GOT3 (cell line): ENCODE measurements at places on chromosomes 7 and 10.
A peak's percentile ranks its signal among the peaks of the same experiment; 100 is the strongest.

DNA sequence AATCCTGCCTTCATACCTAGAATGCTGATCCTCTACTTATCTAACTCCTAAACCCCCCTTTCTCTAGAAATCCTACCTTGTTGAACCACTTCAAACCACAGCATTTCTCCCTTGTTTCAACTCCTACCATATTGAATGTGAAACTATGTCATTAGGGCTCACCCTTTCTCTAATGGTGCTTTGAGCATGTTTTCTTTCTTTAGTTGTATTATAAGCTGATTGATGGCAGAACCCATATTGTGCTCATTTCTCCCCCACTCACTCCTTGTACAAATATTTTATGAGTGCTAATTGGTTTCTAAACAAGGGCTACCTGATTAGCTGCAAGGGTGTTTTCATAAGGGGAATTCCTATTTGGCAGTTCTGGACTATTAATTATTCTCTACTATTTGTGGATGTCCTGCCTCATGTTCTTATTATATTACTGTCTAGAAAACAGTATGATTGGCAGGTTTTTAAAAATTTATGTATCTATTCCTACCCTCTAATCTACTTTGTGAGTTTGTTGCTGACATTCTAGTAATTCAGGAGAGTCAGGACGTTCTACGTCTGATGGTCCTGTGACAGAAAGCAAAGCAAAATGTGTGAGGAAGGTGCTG lies 765.8 kb downstream of the KCNMA1 start:
- no peak for DNase-seq

DNA sequence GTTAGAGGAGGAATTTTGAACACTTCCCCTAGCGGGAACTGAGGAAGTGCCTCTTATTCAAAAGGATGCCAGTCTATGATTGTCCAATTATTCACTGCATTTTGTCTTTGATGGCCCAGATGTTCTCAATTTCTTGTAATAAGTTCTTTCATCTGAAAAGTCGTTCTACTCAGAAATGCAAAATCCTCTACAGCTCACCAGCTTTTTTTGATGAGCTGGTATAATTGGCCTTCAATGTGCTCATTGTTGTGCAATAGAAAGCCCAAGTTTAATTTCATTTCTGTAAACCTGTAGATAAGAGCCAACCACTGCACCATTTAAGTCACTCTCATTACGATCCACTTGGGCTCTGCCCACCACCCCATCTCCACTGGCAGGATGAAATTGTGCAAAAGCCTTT lies 978.7 kb upstream of the AUTS2 start:
- DNase-seq = no peak

DNA sequence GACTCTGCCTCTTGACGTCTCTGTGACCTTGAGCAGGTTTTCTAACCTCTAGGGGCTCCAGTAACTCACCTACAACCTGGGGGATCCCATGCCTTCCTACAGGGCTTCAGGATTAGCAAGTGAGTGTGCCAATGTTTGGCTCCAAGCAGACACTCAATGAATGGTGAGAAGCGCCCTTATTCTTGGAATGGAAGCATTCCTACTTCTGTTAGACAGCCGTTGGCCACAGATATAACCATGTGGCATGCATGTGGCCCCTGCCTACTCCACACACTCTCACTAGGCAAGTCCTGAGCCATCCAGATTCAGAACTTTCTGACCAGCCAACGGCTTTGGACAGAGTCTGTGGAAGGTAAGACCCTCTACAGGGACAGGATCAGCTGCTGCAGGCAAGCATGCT lies 108.9 kb upstream of the LYZL2 start:
- DNase-seq = no peak

- peak; percentile 40 for DNase-seq
Observed at GRCh38 chr10:112227331-112227987, 43.9 kb upstream of the GPAM start.

- no peak for DNase-seq
Observed at GRCh38 chr7:81516898-81517297, 252.9 kb downstream of the HGF start.

- DNase-seq = no peak
Observed at GRCh38 chr7:115505136-115505535, 525.4 kb downstream of the TFEC start.

DNA sequence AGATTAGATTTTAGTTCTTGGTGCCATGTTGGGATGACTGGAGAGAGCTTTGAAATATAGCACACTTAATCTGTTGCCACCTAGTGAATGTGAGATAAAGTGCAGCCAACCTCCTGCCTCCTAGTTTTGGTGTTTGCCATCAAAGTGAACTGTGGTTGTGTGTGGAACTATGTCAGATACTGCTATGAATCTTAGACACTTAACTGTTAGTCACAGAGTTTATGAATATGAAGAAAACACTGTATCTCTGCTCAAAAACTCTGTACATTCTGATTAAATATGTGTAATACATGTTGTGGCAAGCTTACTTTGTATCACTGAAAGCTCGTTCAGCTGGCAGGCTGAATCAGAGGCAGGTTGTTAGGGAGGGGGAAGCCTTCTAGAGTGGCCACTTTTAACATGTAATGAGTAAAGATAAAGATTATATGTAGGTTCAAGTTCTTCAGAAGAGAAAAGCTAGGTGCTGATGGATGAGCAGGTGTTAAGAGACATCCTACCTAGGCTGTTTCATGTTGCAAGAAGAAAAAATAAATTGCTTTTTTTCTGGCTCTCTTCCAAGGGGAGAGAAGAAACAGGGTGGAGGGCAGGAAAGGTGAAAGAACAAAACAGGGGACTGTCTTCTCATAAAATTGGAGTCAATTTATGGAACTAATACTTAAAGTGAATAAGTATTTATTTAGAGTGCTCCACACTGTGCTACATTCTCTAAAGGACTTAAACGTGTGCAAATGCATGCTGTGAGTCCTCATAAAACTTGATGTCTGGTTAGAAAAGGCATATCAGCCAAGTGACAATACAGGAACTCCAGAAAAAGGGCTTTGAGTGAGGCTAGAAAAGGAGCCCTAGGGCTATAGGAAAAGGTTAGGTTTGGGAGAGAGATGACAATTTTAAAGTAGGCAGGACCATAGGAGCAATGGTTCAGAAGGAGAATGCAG lies 14.1 kb upstream of the LAMB1 start:
- DNase-seq = no peak

- DNase-seq = no peak
Observed at GRCh38 chr7:77321300-77321699, 94.8 kb downstream of the GSAP start.

- peak; percentile 3 for DNase-seq
Observed at GRCh38 chr10:95693071-95693667, 558 bp downstream of the TCTN3 start.

GRCh38 chr10:14671386-14671831 lies 103.3 kb downstream of the FAM107B start:
- DNase-seq = no peak

GRCh38 chr10:43912469-43912868 lies 263.8 kb upstream of the ZNF32 start:
- DNase-seq = no peak

- DNase-seq = no peak
Observed at GRCh38 chr7:151314401-151314800, 27.2 kb upstream of the NUB1 start.

- DNase-seq = no peak
Observed at GRCh38 chr10:77756319-77757232, 119.0 kb upstream of the KCNMA1 start.

- no peak for DNase-seq
Observed at GRCh38 chr10:124565565-124566221, 104.1 kb downstream of the LHPP start.

DNA sequence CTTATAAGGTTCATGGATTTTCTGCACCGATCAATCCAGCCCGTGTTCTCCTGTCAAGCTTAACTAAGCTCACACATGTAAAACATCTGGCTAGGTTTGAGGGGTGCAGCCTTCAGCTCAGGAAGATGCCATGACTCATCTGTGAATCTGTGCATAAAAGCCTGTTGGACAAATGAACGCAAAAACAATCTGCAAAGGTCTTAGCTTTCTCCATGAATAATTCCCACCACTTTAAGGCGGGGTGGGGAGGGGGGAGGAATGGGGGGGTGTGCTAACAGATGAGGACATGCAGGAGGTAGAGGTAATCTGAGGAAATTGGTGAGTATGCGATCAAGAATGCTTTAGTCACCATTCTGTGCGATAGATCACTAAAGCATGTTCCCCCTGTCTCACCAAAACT lies 4.8 kb downstream of the DOCK4 start:
- no peak for DNase-seq

DNA sequence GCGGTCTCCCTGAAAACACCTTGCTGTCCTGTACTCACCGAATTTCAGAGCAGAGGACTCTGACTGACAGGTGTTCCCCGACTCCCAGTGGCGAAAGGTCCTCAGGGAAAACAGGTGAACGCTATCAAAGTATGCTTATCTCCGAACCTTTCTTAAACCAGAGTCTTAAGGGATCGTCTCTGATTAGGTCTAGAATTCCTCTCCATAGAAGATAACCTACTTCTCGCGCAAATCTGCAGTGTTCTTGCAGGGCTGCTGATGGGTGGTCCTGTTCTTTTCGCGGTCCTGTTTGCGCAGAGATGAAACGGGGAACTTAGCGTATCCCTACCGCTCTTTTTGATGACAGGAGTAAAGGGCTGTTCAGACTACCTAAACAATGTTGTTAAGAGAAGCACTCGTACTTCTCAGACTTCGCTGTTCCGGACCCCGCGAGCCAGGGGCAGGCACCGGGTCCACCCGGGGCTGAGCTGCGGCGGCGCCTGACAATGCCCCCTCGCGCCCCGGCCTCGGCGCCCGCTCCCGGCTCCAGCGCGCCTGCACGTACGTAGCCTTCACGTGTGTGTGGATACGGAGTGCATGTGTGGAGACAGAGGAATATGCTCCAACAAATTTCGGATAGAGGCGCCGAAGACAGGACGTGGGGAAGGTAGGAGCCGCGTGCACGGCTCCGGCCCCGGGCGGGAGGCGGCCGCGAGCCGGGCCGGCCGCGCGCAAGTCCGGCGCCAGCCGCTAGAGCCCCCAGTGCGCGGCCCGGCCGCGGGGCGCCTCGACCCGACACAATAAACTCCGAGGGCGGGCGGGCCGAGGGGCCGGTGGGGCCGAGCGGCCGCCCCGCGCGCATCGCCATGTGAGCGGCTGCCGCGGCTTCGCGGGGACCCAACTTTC lies 766 bp upstream of the ZMYND11 start:
- no peak for DNase-seq

DNA sequence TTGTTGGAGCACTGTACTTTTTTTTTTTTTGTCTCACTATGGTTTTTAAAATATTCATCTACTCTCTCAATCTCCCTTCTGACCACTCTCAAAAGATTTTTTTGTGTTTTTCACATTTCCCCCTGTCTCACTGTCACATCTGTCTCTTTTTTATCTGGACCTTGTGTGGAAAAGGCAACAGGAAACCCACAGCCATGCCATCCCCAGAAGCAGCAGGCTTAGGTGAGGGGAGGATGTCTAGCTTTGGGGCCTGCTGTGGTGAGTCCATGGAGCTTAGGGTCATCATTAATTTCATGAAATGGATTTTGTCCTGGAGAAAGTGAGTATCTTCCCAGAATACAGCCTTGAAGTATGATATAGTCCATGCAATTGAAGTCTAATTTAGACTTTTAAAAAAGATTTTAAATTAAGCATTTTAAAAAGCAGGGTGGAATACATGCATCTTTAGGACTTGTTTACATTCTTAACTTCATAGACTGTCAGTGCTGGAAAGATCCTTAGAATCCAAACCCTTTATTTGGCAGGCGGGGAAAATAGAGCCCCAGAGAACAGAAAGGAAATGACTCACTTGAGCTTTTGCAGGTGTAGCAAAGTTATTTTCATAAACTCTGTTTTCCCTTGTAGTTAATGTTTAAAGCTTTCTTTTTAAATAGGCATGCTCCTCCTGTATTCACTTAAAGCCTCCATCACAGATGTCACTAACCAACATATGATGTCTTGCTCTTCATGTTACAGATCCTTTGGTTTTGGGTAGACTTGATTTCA lies 25.1 kb downstream of the MINDY4 start:
- DNase-seq = no peak

DNA sequence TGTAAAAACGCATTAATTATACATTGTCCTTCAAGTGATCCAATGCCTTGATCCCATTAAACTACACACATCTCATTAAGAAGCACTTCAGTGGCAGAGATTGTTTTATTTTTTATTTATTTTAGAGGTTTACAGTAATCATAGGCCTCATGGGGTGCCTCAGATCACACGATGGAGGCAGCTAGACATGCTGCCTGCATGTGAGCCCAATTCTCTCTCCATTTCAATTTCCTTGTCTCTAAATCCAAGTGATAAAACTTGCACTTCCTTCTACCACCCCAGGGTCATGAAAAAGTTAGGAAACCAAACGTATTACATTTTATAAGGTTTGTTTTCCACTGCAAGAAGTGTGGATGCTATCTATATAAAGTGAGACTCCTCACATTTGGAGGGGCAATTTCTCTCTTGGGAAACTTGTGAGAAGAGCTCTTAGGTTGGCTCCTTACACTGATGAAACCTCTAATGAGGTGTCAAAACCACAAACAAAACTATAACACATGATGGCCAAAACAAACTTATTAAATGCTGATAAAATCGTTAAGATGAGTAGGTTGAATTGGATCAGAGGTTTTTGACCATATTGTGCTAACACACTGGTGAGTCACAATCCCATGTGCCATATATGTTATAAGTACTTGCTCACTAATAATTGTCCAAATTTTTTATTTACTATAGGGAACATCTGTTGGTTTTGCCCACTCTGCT lies 22.3 kb upstream of the XPNPEP1 start:
- no peak for DNase-seq

GRCh38 chr7:135109976-135110375 lies 37.9 kb upstream of the TMEM140 start:
- DNase-seq = no peak

DNA sequence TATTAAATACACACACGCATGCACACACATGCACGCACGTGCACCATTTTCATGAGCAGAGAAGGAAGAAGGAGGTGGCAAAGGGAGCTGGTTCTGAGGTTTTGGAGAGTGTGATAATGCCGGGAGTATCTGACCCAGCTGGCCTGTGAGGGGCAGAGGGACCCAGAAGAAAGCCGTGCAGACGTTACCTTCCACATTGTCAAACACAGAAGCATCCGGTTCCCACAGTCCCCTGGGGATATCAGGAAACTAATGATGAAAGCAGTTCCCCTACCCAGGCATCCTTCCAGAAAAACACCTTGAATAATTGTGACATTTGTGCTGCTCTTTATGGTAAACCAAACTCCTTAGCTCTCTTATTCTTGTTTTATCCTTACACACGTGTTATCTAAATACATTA lies 85.7 kb upstream of the FAM180A start:
- no peak for DNase-seq

DNA sequence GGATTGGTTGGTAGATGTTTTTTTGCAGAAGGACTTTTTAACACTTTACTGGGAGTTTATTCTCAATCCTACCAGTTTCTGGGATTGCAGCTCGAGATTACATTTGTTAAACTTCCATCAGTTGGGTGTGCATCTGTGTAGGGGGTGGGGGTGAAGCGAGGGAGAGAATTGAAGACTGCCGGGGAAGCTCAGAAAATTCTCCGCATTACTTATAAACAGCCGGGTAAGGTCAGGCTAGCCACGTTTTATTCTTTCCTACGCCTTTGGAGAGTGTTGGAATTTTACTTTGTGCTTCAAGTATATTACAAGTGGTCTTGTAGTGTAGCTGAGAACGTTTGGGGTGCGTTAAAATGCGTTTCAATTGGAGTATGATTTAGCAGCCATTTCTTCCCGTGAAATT lies 1.1 kb downstream of the PALS2 start:
- DNase-seq = no peak

GRCh38 chr10:111273635-111274034 lies 196.8 kb downstream of the ADRA2A start:
- DNase-seq = no peak

- DNase-seq = no peak
Observed at GRCh38 chr10:6108072-6108471, 19.2 kb downstream of the RBM17 start.
